ENCODE measurements at places on chromosomes 13 and 19.

- no peak for DNase-seq
Measured at GRCh38 chr13:109764470-109765291, 21.7 kb downstream of the IRS2 start.

DNA sequence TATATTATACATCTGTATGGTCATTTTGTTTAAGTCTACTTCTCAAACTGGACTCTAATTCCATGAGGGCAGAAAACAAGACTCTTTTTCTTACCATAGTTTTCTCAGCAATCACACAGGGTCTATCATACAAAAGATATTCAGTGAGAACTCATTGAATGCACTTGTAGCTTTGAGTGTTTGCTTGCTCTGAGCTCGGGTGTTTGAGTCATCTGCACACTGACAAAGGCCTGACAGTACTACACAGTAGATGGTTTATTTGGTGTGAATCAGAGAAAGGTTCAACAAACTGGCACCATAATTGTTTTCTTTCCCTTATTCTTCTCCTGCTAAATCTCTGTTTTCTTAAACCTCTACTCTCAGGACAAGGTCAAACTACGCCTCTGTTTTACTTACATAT is 586.4 kb downstream of the LMO7 start:
- DNase-seq: no peak

DNA sequence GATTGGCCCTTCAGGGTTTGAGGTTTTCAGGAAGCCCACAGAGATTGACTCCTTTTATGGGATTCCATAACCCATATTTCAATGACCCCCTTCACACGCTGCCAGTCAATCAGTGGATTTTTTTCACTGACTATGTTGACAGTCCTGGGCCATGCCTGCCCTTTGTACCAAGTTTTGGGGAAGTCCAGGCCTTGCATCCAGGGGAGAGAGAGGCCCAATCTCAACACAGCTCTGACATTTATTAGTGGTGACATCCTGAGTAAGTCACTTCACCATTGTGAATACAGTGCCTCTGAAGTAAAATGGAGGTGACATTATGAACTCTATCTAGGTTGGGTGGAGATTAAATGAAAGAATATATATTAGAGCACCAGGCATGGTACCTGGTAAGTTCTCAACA is 181.1 kb downstream of the NUFIP1 start:
- no peak for DNase-seq

DNA sequence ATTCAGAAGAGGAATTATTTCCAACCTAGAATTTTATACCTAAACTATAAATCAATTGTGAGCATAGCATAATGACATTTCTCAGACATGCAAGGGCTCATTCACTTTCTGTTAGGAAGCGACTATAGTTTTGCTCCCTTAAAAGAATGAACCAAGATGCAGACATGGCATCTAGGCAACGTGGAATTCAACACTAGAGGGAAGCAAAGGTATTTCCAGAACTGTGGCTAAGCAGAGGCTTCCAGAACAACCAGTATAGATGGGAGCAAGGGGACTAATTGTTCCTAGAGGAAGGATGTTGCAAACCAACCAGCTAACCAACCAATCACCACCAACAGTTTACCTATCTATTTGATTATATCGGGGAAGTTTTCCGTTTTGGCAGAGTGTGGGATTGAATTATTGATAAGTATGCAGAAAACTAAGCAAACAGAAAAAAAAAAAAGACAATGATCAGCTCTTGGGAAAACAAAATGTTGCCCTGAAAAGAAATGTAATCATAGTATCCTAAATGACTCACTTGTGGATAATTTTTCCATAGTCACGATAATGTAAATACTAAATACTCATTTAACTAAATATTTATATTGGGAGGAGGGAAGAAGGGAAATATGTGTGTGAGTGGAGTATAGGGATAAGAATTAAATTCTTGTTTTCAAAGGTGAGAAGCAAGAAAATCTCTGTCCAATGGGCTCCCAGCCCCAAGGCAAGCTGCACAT is 21.1 kb downstream of the ARL11 start:
- no peak for DNase-seq

GRCh38 chr13:89897681-89898080 is 1449.8 kb upstream of the MIR17HG start:
- no peak for DNase-seq

DNA sequence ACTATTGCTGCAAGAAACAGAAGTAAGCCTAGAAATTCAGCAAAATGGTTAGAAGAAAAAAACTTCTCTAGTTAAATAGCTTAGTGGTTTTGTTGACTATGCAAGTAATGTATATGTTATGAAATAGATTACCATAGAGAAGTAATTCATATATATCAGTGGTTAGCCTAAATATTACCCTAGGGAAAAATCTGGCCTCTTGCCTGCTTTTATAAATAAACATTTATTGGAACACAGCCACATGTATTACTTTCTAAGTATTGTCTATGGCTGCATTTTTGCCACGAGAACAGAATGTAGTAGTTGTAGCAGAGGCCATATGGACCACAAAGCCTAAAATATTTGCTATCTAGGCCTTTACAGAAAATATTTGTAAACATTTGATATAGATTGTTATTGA is 1471.7 kb upstream of the PRR20A start:
- DNase-seq: no peak

GRCh38 chr19:32669310-32669709 is 5.7 kb downstream of the ANKRD27 start:
- no peak for DNase-seq

DNA sequence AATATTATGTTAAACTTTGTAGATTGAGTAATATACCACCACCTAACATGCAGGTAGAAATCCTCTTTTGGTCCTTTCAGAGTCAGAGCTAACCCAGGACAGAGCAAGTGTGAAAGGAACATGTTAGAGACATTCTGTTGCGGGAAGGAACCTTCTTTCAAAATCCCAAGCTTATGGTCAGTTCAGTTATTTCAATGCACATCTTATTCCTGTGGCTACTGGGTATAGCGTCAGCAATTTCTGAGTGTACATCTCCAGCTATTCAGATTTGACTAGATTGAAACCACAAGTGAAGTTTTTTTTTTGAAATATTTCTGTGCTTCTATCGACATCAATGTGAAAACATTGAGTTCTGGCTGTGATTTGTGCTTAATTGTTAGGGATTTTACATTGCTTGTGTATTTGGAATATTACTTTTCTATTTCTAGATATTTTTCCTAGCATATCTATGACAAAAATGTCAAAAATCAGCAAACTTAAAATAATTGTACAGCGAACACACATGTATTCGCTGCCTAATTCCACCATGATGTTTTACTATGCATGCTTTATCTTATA is 165.3 kb downstream of the LMO7 start:
- DNase-seq: no peak

- DNase-seq: no peak
Measured at GRCh38 chr13:37225414-37226070, 120.1 kb upstream of the CSNK1A1L start.

DNA sequence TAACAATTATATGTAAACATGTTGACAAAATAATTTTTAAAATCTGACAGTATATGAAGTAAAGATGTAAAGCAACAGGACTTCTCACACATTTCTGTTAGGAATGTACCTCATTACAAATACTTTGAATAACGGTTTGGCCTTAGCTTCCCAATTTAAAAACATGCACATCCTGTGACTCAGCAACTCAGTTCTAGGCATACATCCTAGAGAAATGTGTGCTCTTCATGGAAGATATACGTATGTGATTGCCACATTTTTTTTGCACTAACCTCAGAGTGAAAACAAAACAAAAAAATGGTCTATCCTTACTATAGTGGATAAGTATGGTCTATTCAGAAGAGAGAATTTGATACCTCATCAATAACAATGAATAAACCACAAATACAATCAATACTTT is 314.6 kb downstream of the LIG4 start:
- DNase-seq: no peak

GRCh38 chr13:112697756-112698655 is 8.2 kb downstream of the ATP11A start:
- DNase-seq: no peak

DNA sequence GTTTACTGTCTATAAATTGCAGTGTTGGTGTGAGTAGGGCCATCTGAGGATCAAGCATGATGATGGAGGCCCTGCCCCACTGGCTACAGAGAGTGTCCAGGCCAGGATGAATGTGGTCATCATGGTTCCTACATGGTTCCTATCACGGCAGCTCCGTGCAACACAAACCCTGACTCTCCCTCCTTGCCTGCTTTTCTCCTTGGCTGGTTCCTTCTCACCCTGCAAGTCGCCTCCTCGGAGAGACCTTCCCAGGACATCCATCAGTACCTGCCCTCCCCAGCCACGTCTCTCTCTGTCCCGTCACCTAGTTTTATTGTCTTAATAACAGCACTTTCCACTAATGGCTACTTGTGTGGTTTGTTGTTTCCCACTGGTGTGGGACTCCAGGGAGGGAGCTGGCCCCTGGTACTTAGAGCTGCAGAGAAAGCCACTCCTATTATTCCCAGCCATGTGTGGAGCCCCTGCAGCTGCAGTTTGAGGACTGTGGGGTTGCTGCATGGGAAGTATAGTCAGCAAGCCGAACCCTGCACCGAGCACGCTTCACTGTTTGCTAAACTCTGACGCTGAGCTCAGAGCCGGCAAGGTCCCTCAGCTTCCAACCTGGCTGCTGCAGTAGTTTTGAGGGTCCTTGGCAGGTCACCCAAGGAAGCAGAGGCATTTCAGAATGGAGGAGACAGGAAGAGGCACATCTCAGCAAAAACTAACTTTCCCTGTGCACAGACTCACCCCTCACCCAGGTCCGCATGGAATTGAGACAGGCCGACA is 146.4 kb upstream of the VSTM2B start:
- no peak for DNase-seq

- peak; percentile 31 for DNase-seq
Measured at GRCh38 chr19:35462476-35462953, 14.5 kb downstream of the FFAR2 start.

GRCh38 chr19:13981021-13981420 is 25.1 kb downstream of the RFX1 start:
- no peak for DNase-seq
